Right forelimb (tissue), 1 donor: ENCODE measurements at places on chromosomes 1 and 21.

DNA sequence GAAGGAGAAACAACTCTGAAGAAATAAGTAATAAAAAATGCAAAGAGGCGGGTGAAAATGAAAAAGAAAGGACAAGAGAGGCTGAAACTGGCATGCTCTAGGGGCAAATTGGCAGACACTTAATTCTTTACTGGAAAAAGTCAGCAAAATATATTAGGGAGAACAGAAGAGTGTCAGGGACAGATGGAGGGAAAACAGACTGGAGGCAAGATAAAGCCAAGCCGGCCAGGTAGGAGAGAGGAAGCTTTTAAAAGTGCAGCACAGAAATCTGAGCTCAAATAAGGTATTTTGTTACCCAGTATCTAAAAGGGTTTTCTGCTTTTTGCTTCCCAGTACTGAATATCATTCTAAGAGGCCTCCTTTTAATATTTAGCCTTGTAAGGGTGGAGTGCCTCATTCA lies 339.3 kb downstream of the PAPPA2 start:
- no peak for DNase-seq

GRCh38 chr1:205858141-205858961 lies 8.4 kb upstream of the PM20D1 start:
- DNase-seq: no peak

DNA sequence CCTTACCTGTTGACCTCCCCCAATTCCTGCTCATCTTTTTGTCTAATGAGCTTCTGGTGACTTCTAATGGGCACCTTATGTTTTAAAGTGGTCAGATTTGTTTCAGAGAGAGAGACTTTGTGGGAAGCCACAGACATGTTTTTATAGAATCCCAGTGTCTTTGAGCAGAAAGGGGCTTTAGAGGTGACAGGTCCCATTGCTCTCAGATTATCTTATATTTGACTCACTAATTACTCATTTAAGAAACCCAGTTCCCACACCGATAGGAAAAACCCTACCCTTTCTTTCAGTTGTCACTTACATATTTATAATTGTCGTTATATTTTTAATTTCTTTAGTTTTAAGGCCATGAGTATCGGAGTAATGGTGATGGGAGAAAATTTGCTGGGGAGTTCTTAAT lies 215.5 kb downstream of the CAMTA1 start:
- no peak for DNase-seq

DNA sequence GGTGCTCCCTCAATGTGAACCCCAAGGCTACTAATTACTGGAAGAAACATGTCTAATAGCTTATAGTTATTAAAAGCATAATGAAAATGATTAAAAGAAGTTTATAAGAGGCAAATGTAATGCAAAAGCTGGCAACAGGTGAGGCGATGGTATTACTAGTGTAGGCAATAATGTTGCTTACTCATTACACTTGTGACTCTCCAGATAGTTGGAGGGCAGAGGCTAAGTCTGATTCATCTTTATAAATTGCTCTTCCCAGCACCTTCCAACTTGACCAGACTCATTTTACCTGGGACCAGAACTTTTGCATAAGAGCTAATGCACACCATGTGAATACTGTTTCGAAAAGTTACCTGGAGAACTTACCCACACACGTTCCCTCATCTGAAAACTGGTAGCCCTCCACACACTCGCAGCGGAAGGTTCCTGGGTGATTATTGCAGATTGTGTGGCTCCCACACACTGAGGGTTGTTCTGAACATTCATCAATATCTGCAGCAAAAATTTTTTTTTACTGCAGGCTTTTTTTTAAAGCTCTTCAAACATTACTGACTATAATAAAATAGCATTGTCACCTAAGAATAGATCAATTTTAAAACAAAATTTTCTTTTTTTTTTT lies 48.0 kb downstream of the NID1 start:
- DNase-seq: no peak

DNA sequence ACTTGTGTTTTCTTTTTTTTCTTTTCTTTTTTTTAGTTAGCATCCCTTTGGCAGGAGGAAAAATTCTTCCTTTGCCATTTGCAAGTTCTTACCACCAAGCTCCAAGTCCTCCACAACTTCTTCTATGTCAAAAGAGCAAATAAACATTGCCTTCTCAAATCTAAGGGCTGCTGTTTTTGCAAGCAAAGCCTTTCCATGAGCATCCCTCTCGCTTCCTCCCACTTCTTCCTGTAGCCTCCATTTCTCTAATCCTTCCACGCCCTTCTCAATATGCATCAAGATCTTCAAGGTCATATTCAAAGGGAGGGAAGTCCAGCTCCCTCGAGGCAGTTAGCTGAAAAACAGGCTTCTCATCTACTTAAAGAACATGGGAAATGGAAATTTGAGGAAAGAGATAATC lies 147.1 kb downstream of the ADSS2 start:
- no peak for DNase-seq

DNA sequence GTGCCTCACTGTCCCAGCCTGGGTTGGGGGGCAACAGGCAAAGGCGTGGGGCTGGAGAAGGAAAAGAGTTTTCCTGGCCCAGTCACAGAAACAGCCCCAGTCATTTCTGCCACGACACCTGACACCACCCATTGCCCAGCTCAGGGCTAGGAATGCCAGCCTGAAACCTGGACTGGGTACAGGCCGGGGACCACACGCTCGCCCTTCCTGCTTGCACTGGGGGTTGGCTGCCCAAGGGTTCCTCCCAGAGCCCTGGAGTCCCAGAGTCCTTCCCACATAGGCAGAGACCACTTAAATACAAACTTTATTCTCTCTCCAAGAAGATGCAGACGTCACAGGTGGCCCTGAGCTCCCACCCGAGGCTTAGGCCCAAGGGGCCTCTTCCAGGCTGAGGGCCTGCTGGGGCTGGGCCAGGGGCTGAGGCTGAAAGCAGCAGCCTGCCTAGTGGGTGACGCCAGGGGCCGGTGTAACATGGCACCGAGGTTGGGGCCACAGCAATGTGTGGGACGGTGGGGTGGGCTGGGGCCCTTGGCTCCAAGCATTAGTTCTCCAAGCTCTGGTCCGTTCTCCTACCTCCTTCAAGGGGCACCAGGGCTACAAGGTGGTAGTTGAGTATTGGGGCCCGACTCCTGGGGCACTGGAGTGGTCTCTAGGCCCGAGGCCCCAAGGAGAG lies 1.6 kb downstream of the TMEM52 start:
- DNase-seq: no peak

DNA sequence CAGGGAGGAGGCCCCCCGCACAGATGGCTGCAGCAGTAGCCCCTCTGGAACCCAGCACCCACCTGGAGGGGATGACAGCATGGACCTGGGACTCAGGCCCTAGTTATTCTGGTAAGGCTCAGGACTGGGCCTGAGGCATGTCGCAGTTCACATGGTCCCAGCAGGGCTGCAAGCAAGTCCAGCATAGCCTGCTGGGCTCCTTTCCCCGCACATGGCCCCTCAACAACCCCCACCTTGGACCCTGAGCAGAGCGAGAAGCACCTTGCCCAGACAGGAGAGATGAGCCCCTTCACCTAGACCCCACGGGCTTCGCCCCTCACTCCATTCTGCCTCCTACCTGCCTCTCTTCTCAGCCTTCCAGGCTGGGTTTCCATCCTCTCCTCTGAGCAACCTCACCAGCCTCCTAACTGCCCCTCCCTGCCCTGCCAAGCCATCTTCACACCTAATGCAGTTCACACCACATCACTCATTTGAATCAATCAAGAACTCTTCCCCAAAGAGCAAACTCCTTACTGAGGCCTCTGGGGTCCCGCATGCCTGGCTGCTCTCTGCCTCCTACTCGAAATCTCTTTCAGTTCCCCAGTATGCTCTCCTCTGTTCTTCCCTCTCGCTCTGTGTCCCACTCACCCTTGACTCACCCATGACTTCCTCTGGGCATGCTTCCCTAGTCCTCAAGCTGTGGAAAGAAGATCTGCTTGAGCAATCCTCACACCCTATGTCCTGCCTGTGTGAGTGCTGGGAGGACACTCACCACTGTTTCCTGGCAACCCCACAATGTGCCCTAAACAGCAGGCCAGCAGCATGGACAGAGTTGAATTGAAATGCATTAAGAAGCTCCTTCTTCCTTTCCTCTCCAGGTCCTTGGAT lies 9.4 kb upstream of the THEMIS2 start:
- no peak for DNase-seq
